RKO (cell line): ENCODE measurements at places on chromosomes 4 and X.

DNA sequence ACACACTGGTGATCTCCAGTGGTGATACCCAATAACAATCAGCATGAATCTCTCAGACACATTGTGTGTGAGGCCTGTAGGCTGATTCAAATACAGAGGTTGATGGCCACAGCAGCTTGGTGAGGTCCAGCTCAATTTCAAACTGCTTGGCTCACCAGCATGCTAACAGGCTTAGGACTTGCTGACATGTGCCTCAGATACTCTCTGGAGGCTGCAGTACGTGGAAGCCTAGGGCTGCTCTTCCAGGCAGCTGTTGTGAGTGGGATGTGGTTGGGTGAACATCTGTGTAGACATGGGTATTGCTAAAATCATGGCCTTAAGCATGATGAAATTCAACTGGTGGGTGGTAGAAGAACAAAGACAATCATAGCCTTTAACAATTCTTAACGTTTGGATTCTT lies 4.3 kb downstream of the CXCL9 start:
- DNase-seq, result no peak

GRCh38 chr4:10593130-10593529 lies 91.4 kb downstream of the CLNK start:
- no peak for DNase-seq

DNA sequence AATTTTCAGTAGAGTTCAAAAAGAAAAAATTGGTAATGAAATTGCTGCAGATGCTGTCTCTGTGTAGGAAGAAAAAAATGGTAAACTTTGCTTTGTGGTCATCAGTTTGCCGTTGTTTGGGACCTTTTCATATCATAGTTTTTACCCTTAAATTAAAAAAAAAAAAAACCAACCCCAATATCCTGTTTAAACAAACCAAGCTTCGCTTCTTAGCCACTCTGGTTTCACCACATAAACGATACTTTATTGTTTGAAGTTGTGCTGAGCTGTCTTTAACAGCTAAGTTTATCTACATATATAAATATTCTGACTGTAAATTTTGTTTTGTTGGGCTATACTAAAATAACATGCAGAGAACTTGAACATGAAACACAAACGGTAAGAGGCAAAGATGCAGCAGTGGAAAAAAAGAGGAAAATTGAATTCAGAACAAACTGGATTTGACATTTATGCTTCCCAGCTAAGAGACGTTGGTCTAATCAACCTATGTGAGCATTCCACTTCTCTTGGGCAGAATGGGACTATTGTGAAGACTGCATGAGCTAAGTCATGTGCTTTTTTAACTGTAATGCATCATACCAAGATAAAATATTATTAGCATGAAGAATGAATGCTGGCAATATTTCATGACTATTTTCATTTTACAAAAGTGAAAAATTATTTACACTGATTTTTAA lies 15.7 kb upstream of the H2AZ1 start:
- no peak for DNase-seq

DNA sequence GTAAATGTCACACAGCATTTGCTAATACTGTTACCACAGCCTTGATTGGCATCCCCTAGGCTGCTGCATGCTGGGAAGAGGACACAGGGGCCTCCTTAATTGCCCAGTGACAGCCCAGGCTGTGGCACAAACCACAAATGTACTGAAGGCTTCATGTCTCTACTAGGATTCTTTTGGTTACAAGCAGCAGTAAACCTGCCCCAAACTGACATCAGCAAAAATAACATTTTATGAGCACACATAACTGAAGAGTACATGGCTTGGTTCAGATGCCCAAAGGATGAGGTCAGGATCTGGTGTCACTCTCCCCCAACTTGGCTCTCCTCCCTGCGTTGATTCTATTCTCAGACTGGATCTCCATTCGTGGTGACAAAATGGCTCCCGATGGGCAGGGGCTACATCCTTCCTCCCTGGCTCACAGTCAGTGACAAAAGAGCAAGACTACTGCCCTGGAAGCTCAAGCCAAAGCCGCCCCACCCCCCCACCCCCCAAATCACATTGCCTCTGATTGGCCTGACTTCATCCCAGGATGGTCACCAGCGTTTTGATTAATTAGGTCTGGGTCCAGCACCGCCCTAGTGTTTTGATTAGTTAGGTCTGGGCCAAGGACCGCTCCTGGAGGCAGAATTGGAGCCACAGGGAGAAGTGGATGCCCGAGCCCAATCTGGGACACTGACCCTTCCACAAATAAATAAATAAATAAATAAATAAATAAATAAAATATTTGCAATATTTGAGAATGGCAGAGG lies 180.5 kb upstream of the RBPJ start:
- DNase-seq, result no peak

GRCh38 chr4:98677799-98678198 lies 19.4 kb upstream of the TSPAN5 start:
- DNase-seq, result no peak

GRCh38 chr4:47469951-47470350 lies 6.4 kb upstream of the COMMD8 start:
- DNase-seq, result no peak

DNA sequence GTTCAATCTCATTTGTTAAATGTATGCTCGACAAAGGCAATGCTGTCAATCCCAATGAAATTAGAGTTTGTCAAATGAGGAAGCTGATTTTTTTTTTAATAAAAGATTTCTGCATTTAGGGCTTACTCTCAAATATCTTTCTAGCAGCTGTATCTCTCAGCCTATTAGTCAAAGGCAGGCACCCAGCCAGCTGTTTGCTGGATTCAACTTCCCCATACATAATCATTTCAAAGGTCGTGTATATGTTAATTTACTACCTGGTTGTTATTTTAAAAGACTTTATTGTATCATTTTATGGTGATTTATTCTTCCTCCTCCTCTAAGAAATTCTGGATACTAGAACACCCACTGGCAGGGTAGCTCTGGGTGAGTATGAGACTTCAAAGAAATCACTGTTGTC lies 27.1 kb downstream of the RAI2 start:
- no peak for DNase-seq

- DNase-seq, result peak; percentile 44
These were observed 748.6 kb downstream of the STPG2 start for GRCh38 chr4:97394653-97395052.

- DNase-seq, result no peak
These were observed 353.4 kb upstream of the TACR3 start for GRCh38 chr4:104073229-104073628.

- peak; percentile 91 for DNase-seq
These were observed 18.1 kb upstream of the CHRNA9 start for GRCh38 chr4:40316782-40317635.

GRCh38 chrX:307261-308111 lies 11.1 kb downstream of the GTPBP6 start:
- DNase-seq, result no peak

DNA sequence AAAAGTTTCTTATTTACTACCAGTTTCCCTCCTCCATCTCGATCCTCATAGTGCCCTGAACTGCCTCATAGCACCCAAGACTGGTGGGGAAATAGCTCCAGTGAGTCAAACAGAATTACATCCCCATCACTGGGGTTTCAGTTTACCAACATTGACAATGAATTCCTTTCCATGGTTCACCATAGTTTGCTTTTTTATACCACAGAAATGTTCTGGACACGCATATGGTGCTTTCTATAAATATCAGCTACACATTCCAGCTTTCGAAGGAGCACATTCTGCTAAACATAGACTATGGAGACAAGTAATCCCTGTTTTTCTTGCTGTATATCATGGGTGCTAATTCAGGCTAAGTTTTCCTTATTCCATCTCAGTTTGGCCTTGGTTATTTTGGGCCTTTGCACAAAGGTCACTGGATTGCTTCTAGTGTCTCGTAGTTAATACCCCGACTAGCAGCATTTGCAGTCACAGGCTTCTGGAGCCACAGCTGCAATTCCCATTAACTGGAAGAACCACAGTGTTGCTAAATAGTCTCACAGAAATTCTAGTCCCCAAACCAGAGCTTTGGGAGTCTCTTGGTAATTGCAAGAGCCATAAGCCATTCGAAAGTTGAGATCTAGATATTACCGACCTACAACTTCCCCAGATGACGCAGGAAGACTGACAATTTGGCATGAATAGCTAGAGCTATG lies 53.4 kb upstream of the TRPC3 start:
- DNase-seq, result no peak

- DNase-seq, result no peak
These were observed 352.8 kb upstream of the EPHA5 start for GRCh38 chr4:66023061-66023460.

- no peak for DNase-seq
These were observed 626.8 kb downstream of the TLL1 start for GRCh38 chr4:166499820-166500219.

DNA sequence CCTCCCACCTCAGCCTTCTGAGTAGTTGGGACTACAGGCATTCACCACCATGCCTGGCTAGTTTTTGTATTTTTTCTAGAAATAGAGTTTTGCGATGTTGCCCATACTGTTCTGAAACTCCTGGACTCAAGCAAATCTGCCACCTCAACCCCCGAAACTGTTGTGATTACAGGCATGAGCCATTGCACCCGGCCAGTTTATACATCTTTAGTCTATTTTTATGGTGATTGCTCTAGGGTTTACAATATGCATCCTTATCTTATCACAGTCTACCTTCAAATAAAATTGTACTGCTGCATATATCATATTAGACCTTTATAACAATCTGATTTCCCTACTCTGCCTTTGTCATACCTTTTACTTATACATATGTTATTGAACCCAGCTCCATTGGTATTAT lies 56.9 kb downstream of the SOWAHB start:
- no peak for DNase-seq

DNA sequence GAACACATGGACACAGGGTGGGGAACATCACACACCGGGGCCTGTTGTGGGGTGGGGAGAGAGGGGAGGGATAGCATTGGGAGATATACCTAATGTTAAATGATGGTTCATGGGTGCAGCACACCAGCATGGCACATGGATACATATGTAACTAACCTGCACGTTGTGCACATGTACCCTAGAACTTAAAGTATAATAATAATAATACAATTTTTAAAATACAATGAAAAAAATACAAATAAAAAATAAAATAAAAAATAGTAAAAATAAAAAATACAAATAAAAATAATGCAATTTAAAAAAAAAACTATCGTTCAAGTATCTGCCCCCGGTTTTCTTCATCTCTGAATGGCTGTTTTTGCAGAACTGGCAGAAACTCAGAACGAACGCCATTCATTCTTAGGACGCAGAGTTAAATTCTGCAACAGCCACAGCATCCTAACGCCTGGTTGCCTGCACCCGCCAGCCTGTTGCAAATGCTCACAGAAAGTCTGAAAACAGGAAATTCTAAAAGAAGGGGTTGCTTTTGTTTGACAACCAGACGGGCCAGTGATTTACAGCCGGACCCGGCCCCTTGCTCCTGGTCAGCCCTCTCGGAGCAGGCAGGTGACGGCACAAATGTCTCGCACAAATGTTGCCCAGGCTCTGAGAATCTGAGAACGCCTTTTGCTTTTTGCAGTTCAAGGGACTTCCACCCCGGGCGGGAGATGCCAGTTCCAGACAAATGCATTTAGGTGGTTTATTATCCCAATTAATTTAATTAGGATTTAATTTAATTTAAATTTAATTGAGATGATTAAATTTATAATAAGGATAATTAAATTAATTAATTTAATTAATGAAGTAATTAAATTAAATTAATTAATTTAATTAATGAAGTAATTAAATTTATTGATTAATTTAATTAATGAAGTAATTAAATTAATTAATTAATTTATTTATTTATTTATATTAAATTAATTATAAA lies 47.8 kb downstream of the CRLF2 start:
- DNase-seq, result no peak

- peak; percentile 60 for DNase-seq
These were observed 20.3 kb downstream of the MEPE start for GRCh38 chr4:87853108-87853507.

DNA sequence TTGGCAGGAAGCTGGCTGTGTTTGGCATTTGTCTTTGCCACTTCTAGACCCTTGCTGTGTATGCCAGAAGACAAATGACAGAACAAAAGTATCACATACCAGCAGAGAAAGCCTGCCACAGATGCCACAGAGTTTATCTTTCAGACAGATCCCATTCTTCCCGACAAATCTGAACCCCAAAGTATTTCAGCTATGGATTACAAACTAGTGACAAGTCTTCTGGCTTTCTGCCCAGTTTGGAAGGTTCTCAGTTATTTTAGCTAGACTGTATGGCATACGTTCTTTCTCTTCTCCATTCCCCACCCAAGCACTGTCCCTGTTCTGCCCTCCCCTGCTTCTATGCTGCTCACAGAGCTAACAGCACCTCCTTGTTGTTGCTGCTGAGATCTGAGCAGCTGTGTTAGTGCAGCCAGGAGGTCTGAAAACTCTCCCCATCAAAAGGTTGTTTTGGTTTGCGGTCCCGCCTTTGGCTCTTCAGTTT lies 236.7 kb downstream of the FRAS1 start:
- DNase-seq, result peak; percentile 32

DNA sequence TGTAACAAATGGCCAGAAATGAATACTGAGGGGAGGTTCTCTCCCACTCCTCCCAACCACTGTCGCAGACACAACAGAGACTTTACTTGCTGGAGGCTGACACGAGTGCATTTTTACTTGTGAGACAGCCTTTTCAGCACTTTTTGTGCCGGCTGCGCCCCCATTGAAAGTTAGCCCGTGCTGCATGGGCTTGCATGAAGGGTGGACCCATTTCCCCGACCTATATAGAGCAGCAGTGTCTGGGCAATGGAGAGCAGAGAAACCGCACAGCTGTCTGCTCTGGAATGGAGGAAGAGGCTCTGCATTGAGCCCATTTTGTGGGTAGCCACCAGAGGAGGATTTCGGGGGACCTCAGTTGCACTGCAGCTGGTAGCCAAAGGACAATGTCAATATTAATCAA lies 208.8 kb downstream of the UGT8 start:
- no peak for DNase-seq

DNA sequence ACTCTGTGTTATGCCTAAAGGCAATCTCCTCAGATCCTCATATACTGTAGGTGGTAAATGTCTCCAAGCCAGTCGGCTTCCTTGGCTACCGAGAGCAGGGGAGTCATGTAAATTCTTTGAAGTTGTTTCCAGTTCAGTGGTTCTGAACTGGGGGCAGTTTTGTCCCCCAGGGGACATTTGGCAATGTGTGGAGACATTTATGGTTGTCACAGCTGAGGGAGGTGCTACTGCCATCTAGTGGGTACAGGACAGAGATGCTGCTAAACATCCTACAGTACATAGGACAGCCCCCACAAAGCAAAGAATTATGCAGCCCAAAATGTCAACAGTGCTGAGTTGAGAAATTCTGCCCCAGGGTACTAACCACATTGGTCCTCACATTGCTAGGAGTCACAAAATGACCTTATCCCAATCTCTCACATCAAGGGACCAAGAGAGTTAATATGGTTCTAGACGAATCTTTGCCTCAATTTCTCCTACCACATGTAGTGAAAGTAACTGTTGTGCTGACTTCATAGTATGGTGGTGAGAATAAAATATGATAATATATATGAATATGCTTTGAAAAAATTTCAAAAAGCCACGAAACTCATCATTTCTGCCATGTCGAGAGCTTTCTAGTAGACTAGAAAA lies 104.4 kb upstream of the ARHGAP24 start:
- DNase-seq, result peak; percentile 61

GRCh38 chr4:155675709-155676429 lies 9.2 kb downstream of the GUCY1A1 start:
- no peak for DNase-seq

DNA sequence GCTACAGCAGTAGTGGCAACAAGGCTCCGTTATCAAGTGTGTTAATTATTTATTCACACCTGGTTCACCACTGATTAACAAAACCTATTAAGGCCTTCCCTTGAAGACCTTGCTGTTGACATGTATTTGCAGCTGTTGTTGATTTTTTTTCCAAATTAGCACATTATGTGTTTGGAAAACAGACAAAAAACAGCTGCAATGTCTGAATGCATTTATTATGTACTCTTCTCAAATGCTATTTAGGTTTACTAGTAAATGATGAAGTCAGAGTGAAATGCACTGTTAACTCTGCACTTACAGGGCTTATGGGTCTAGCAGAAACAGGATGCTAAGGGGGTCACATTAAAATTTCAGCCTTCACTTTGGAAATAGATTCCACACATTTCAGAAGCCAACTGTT lies 99.5 kb upstream of the PCDH7 start:
- DNase-seq, result no peak
